ENCODE measurements at places on chromosomes 2 and 18.

DNA sequence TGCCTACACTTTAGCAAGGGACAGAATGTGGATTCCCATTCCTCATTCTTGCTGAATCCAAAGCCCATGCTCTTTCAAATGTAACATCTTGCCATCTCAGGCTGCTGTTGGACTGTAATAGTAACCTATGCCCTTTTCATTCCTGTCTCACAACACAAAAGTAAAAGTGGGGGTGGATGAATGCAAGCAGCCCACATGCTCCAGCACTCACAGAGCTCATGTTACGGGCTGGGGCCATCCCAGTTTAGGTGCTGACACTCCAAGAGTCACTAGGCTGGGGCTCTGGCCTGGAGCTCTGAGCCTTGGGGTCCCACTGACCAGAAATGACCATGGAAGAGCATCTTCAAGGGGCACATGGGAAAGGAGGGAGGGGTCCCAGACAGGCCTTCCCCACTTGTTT is 47.6 kb downstream of the CCBE1 start:
- DNase-seq, result no peak

DNA sequence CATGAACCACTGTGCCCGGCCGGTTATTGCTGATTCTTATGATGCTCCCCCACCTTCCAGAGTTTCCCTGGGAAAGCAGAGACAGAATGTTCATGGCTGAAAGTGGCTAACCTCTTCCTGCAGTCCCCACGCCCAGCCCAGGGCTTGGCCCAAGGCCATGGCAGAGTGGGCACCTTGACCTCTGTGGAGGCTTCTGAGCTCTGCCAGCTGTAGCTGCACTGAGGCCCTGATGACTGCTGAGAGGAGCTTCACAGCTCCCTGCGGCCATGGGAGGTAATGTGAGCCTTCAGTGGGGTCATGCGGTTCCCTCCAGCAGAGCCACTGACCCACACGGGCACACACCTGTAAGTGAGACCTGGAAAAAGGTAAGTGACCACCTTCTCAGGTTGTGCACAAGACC is 13.3 kb downstream of the EFHD1 start:
- no peak for DNase-seq

DNA sequence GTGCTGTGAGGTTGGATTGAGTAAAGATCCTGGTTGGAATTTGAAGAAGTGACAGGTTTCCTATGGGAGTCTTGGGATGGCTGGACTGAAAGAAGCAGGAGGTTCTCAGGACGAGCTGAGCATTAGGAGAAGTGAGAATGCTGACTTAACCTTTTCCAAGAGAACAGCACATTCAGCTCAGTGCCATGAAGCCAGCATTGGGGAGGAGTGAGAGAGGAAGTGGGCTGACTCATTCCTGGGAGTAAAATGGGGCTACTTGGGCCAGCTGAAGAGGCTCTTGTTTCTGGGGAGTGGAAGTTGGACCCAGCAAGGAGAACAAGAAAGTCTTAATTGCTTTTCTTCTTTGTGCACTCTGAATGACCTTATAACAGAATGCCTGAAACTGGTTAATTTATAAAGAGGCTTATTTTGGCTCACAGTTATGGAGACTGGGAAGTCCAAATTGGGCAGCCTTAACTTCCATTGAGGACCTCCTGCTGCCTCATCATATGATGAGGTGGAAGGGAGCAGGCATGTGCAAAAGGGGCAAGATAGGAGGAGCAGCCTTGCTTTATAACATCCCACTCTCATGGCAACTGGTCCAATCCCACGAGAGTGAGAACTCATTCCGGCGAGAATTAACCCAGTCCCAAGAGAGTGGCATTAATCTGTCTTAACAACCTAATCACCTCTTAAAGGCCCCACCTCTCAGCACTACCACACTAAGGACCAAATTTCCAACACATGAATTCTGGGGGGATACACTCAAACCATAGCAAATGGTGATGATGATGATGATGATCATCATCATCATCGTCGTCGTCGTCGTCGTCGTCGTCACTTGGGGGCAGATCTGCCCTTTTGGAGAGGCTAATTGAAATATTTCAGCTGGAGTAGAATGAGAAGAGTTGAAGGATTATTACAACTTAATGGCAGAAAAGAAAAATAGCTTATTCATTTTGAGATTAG is 26.1 kb downstream of the DGUOK start:
- peak; percentile 35 for DNase-seq

DNA sequence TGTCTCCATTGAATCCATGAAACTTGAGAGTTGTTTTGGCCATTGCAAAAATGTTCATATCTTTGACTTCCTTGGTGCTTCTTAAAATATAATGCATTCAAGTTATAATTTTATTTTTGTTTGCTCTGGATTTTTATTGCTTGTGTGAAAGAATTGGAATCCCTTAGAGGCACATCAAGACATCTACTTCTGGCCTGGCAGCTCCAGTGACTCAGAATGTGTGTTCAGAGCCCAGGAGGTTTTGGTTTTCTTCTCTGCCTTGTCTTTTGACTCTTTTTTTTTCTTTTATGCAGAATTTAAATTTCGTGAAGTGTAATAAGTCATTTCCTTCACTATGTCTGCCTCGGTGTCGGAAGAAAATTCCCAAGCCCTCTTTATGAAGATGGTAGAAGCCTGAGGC is 180.2 kb downstream of the LTBP1 start:
- peak; percentile 55 for DNase-seq

GRCh38 chr2:239383036-239383758 is 17.6 kb downstream of the HDAC4 start:
- DNase-seq, result no peak

DNA sequence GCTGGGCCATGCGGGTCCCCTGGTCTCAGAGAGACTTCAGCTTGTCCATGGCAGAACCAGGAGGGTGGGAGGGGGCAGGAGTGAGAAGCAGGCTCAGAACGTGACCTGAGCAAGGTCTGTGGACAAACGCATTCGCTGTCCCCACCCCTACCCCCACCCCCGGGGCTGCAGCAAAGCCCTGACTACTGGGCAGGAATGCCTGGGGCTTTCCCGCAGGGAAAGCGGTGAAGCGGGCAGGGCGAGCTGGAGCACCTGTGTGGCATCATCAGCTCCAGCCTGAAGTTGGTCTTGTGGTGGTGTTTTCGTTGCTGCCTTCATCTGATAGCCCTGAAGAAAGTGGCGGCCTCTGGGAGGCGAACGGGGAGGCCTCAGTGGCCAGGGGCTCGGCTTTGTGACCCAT is 26.1 kb upstream of the ALKAL2 start:
- no peak for DNase-seq

- no peak for DNase-seq
These were observed 366.9 kb downstream of the EPHA4 start for GRCh38 chr2:221205103-221205673.

GRCh38 chr2:205769495-205769850 is 87.2 kb downstream of the NRP2 start:
- peak; percentile 56 for DNase-seq

- peak; percentile 87 for DNase-seq
These were observed 123.7 kb downstream of the COL6A3 start for GRCh38 chr2:237290261-237290660.

- DNase-seq, result peak; percentile 33
These were observed 7.4 kb upstream of the DUSP19 start for GRCh38 chr2:183070942-183071844.

GRCh38 chr2:66576561-66577320 is 141.8 kb downstream of the MEIS1 start:
- DNase-seq, result peak; percentile 44

DNA sequence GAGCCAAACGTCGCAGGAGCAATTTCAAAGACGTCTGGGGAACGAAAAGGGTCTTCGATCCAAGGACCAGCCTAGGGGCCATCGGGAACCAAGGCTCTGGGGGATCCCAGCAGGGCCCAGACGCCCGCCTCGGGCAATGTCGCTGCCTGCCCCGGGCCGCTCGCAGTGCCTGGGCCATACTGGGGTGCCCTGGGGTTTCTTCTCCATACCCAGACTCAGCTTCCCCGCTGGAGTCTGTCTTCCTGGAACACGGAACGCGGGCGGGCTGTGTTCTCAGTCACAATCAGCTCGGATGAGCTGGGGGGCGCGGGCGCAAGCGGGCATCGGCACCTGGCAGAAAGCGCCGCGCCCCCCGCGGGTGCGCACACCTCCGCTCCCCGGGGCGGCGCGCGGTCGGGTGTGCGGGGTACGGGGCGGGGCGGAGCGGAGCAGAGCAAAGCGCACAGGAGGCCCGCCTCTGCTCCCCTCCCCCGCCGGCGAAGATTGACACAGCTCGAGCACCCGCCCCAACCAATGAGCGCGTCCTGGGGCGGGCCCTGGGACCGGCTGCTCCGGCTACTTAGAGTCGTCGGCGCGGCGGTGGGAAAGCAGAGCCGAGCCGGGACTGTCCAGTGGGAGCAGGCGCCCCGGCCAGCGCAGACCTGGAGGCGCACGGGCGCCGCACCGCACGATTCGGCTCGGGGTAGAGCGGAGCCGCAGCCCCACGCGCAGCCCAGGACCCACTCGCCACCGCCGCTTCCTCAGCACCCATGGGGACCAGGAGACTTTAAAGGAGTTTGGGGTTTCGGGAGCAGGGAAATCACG is at the start of gene LRATD1:
Gene LRATD1 (plus strand): TSS at position 585 of the 804 bp plus-strand sequence. CDS start 1,263 bp downstream, outside the sequence.
- peak; percentile 12 for DNase-seq

DNA sequence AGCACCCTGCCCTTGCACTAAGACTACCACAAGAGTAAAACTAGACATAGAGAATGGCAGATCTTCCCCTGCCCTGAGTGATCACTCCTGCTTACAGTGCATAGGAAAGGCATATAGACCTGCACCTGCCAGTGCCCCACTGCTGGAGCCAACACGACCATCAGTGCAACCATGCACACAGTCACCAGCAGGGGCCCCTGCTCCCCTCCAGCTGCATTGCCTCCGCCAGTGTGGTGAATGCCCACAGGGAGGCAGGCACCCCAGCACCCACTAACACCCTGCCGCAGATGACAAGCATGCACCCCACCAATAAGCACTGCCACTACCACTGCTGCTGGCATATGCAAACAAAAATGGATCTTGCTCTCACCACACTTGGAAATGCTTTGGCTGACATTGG is 478.8 kb downstream of the ADCYAP1 start:
- DNase-seq, result no peak

DNA sequence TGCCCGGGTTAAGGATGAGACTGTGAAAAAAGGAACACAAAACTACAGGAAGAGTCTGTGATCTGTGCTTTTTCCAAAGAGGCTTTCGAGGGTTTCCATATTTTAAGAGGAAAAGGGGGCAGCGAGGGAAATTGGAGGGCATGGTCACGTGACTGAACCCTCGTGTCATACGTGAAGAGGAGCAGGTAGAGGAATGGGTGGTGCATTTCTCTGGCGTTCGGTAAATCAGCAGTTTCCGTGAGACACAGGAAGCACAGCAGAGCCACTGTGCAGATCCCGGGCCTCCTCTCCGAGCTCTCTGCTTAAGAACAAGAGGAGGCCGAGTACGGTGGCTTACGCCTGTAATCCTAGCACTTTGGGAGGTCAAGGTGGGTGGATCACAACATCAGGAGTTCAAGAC is 219.7 kb downstream of the NDUFA10 start:
- DNase-seq, result no peak

- DNase-seq, result peak; percentile 72
These were observed 39.3 kb upstream of the SERPINB2 start for GRCh38 chr18:63848159-63848558.

GRCh38 chr2:63736354-63736753 is 105.3 kb upstream of the UGP2 start:
- peak; percentile 17 for DNase-seq

GRCh38 chr18:77973745-77974144 is 724.1 kb downstream of the GALR1 start:
- DNase-seq, result no peak

DNA sequence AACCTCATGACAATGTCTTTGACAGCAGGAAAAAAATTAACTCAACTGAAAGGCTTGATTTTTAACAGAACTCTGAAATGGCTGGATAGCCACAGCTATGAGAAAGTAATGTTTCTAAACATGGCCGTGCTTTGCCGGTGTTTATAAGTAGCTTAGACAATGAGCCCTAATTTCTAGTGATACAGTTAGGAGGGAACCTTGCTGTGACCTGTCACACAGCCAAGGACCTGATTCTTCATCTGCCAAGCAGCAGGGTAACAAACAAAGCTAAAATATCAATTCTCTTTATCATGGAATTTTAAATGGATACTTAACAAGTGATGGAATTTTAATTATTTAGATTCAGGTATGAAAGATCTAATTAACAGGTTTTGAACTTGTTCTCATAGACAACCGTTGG is 24.3 kb upstream of the DYNC2LI1 start:
- no peak for DNase-seq

DNA sequence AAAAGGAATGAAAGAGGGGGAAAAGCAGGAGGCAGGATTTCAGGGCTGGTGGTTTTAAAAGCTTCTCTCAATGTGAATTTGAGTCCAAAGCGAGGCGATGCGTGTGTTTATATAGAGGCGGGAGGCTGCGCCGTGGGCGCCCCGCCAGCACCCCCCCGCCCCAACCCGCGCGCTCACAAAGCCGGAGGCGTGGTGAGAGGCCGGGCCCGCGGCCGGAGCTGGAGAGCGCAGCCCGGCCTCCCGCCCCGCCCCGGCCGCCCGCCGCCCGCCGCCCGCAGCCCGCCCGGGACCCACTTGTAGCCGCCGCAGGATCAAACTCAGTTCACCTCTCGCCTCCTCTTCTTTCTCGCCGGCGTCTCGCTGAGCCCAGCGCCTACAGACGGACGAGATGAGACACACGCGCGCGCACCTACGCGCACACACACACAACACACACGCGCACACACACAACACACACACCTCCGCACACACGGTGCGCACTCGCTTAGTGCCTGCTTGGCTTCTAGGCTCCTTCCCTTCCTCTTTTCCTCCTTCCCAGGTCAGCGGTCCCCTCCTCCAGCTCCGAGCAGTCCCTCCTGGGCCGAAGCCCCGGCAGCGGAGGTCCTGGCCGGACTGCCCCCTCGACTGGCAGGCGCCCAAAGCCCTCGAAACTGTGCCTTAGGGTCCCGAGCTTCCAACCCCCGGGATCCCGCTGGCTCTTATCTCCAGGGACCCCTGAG is 1.3 kb upstream of the CYP26B1 start:
- no peak for DNase-seq
